Activated CD8-positive, alpha-beta T cell treated with anti-CD3 and anti-CD28 coated beads, Interleukin-2, amount 10 ng/mL, durations not matched to agents 7 days and 5 days (primary cell): ENCODE measurements at places on chromosomes 13 and 19. TPM values are rescaled to one million over a fixed set of nuclear protein-coding genes. Genes with fewer than 3 reads are reported as not detected.

- DNase-seq: no peak
These were observed 144.6 kb downstream of the NBEA start for GRCh38 chr13:35086667-35087066.

- DNase-seq: no peak
These were observed 236.2 kb upstream of the SERP2 start for GRCh38 chr13:44137466-44137865.

Gene COL4A1
- not detected for total RNA-seq

- DNase-seq: no peak
These were observed 67.1 kb downstream of the ARHGAP35 start for GRCh38 chr19:46927893-46928292.

Gene SBSN
- total RNA-seq: not detected

Gene SPART
- 16.6 TPM for total RNA-seq

GRCh38 chr19:6074709-6075403 lies 35.4 kb downstream of the RFX2 start:
- DNase-seq: no peak

Gene IGFL1
- not detected for total RNA-seq

- DNase-seq: no peak
These were observed 285.4 kb downstream of the ATP8A2 start for GRCh38 chr13:25657157-25657556.

DNA sequence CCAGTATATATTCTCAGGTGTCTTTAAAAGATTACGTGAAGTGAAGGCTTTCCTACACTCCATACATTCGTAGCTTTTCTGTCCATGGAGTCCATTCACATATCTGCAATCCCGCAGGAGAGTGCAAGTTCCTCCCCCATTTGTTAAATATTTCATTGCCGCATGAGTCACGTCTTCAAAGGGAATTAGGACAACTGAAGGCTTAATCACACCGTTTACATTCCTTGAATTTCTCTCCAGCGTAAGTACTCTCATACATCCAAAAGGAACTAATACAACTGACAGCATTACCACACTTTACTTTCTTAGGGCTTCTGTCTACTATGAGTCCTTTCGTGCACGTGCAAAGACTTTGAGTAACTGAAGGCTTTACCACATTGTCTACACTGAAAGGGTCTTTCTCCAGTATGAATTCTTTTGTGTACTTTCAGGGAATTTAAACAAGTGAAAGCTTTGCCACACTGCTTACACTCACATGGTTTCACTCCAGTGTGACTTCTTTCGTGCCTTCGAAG lies 29.0 kb upstream of the ZNF564 start:
- DNase-seq: no peak

Gene KLK7
- not detected for total RNA-seq

- DNase-seq: no peak
These were observed 60.9 kb downstream of the FOXO1 start for GRCh38 chr13:40605573-40605972.

DNA sequence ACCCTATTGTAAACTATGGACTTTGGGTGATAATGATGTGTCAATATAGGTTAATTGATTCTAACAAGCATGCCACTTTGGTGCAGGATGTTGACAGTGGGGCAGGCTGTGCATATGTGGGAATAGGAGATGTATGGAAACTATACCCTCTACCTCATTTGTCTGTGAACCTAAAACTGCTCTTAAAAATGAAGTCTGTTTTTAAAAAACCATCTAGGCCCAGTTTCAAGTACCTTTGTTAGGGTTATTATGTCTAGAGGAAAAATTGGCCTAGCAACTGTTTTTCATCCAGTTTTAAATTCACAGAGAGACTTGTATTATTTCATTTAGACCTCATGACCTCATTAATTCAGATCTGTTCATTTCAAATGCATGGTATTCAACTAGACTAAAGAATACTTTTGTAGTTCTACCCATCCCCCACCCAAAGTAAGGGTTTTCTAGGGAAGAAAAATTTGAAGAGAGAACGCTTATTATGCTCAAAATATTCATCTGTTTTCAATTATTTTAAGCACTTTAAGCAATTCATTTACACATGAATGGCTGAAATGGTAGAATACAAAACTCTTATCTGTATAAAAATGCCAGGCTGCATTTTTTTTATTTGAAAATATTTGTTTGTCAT lies 1781.9 kb upstream of the MIR17HG start:
- no peak for DNase-seq

DNA sequence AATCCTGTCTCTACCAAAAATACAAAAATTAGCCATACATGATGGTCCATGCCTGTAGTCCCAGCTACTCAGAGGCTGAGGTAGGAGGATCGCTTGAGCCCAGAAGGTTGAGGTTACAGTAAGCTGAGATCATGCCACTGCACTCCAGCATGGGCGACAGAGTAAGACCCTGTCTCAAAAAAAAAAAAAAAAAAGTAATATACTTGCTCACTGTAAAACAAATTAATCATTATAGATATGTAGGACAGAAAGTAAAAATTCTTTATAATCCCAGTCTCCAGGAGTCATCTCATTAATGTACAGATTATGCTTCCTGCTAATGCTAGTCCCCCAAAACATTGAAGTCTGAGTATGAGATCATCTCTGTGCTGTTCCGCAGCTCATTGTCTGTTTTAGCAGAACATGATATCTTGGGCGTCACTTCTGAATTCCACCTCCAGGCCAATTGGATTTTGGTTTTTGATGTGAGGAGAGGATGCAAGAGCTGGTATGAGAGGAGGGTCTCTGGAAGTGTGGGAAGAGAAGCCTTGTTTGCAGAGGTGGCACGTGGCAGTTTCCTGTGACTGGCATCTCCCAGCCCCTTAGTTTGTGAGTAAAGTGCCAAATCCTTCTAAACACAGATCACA lies 75.4 kb upstream of the NPAS1 start:
- no peak for DNase-seq

DNA sequence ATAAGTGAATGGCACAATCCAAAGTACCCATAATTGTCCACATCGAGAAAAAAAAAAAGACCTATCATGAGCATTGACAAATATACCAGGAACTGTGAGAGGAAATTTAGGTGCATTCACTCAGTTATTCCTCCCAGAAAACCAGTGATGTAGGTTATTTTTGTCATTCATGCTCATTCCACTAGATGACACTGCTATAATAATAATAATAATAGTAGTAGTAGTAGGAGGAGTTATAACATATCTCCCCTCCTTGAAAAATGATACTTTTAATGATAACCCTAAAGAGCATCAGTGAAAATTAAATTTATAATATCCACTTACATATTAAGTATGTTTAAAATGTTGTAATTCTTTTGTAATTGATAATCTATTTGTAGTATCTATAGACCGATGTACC lies 463.9 kb upstream of the MIR17HG start:
- no peak for DNase-seq

DNA sequence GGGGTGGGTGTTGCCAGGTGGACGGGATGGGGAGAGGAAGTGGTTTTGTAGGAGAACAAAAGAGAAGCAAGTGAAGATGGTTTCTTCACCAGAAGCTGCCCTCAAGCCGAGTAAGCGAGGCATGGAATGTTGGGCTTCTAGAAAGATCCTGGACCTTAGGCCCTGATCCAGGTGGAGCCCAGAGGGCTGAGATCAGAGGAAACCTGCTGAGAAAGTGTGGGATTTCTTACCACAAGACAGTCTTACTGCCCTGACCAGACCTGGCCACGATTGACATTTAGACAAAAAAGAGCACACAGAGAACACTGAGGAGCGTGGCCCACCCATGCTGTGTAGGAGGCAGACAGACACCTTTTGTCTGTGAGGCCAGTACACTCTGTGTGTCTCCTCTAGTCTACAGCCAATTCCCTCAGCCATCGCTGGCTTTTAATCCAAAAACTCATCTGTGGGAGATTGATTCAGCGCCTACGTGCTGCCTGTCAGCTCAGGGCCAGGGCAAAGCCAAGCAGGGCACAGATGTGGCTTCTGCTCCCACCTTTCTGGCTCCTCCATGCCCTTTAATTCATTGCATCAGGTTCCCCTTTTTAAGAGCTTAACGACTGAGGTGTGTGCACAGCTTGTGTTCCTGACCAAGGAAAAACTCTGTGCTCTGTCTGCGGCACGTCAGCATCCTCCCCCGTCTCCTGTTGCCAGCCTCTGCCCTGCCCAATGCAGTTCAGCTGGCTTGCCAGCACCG lies 123.3 kb downstream of the AKAP11 start:
- peak; percentile 48 for DNase-seq

Gene ZNF560
- 0.40 TPM for total RNA-seq

DNA sequence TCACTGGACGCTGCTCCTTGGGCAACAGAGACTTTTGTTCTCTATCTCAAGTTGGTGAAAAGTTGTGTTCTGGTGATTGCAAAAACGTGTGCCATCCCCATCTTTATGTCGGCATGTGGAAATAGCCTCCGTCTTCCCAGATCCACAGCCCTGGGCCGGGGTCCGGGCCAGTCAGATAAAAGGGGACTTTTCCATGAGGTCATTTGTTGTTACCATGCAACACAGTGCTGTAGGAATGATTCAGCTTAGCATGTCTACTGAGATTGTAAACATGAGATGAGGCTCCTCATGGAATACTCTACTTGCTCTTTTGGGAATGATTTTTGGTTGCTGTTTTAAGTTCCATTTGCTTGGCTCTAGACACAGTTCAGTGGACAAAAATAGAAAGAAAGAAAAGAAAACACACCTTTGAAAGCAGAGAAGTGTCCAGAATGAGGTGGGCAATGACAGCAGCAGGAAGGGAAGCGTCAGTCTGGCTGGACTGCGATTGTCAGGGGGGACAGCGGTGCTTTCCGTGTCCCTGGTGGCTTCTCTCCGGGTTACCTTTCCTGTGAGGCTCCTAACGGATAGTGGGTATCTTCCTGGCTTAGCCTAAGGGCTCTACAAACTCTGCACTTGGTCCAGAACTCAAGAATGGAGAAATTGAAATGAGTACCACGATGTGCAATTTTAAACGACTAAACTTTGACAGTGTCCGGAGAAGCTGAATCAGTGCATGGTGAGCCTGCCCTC lies 91.6 kb downstream of the TEX29 start:
- no peak for DNase-seq

- no peak for DNase-seq
These were observed 614.6 kb upstream of the SPRY2 start for GRCh38 chr13:80955501-80955900.

DNA sequence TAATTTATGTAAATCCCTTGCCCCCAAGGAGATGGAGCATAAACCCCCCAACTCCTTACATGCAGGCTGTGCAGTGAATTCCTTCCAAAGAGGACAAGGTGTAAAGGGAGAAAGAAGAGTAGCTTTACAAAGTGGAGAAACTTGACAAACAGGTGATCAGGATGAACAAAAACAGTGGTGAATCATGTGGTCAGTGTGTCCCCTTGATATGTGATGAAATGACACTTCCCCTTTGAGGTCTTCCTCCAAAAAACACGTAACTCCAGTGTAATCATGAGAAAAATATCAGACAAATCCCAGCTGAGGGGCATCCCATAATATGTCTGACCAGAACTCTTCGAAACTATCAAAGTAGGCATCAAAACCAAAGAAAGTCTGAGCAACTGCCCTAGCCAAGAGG lies 29.5 kb upstream of the AKT2 start:
- DNase-seq: no peak

DNA sequence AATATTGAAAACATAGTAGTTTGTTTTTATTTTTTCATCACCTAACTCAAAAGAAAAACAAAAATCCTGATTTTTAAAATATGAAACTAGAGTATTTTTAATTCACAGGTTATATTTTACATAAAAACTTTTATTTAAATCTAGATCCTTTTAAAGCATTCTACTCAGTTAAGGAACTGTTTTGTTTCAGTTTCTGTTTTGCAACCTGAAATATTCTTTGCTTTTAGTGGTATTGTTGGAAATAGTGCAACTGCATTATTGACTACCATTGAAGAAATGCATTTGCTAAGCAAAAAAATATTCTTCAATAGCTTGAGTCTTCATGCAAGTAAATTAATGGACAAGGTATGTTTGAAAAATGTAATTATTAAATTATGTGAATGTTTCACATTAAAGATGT lies 43.8 kb downstream of the COG6 start:
- DNase-seq: no peak
